ENCODE measurements at places on chromosomes 7 and 10.
A peak's percentile ranks its signal among the peaks of the same experiment; 100 is the strongest.

GRCh38 chr10:132828681-132829080 lies 42.7 kb upstream of the NKX6-2 start:
- DNase-seq = no peak

- no peak for DNase-seq
These were observed 157.7 kb downstream of the CHRM2 start for GRCh38 chr7:137026176-137026500.

DNA sequence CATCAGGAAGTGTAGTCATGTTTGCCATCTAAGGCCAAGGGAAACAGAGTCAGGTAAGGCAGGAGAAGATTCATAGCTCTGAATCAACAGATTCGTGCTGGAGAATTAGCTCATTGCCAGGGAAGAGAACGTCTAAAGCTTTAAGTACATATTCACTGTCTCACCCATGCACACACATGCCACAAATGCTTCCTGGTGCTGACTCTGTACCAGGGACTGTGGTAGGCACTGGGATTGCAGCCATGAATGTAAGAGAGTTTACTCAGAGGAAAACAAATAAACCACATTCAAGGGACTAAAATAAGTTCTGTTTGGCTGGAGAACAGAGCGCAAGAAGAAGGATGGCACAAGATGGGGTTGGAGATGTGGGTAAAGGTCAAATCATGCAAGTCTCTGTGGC lies 89.8 kb upstream of the HPS1 start:
- DNase-seq = no peak

DNA sequence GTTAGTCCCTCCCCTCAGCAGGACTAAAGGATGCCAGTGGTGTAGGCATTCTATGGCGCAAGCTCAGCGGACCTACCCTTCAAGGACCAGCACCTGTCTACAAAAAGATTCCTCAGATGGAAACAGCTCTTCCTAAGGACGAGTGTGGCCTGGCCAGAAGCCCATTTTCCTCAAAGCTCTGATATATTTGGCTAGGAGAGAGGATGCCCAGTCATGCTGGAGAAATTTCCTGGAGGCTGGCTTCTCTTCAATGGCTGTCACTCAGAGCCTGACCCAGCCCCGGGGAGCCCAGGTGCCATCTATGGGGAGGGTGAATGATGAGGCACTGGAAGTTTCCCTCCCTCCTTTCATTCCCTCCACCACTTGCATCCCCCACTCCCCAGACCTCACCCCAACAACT lies 111.5 kb downstream of the PLXNA4 start:
- no peak for DNase-seq

DNA sequence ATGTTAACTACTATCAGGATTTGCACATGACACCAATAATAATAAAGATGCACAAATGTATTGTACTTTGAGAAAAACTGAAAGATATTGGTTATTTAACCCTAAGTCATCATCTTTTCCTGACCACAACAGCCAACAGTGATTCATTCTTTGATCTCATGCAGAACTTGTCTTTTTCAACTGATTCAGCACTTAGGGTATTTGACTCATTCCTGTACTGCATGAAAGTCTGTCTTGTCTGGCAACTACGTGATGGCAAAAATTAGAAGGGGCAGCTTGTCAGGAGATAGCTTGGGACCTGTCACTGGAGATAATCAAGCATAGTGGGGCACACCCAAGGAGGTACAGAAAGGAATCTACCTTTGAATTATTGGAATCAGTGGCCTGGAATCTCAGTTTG lies 77.8 kb upstream of the LRRC17 start:
- DNase-seq = no peak

DNA sequence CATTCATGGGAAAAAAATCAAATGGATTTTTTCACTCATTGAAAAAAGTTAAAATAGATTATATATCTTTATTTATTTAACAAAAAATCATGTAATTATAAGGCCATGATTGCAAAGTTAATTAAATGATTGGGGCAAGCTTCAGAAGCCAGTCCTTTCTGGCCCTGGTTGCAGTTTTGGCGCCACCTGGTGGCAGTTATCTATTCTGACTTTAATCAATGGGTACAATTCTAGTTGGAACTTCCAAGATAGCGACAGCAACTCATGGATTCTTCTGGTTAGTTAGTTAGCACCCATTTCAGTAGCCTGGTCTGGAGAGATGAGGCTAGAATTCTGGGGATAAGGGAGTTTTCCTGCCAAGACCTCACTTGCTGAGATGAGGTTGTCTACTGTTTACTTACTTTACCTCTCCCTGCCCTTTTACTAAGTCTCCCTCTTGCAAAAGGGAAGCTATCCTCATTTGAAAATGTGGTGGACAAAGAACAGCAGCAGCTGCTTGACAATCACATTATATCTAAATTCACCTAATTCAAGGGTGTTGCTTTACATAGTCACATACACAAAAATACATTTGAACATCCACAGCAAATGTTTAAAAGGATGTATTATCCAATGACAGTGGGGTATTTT lies 42.3 kb downstream of the NOC3L start:
- DNase-seq = peak; percentile 89

DNA sequence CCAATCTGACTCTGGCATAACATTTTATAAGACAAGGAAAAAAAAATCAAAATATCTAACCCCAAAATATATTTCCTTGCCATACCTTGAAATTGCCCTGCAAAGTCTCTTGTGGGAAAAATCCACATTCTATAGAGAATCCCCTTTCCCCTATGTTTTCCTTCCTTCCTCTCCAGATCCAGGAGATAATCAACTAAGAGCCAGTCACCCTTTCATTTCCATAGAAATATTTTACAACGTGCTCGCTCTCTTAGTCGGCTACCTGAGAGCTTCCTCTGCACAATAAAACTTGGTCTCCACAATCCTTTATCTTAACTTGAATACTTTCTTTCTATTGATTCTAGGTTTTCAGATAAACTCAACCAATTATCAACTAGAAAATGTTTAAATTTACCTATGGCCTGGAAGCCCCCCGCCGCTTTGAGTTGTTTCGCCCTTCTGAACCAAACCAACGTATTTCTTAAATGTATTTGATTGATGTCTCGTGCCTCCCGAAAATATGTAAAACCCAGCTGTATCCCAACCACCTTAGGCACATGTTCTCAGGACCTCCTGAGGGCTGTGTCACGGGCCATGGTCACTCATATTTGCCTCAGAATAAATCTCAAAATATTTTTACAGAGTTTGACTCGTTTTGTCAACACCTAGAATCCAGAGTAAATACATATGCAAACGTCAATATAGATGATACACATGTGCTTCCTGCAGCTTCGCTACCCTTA lies 869 bp downstream of the PSAP start:
- DNase-seq = no peak

DNA sequence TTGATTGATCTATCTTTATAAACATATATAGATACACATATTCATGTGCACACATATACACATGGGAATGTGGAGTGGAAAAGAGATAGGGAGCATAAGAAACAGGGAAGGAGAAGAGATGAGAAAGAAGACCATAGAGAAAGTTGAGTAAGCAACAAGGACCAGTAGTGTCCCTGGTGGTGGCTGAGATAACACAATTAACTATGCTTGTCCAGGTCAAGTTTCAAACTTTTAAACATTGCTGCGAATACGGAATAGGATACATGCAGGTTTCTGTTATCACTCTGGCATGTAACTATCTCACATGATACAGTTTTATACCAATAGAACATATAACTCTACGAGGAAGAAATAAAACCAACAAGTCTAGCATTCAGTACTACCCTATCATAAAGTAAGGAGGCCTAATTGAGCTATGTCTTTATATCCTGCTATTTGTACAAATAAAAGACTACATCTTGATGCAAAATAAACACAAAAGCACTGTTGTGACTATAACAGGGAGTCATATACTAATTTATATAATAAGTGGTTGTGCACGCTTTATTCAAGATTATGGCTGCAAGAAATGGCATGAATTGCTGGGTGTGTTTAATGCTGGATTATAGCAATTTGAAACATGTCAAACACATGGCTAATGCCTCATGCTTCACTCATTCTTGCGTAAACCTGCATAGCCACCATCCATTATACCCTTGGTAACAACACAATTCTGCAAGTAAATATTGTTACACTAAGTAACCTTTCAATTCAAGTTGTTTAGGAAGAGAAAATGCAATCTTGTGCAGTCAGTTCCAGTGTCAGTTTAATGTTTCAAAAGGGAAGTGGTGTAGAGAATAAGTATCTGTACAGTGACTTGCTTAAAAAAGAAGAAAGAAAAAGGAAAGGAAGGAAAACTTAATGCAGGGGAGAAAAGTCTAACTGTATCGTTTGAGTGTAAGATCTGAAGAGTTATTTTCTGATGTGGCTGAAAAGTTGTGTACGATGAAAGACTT lies 8.2 kb downstream of the FOXP2 start:
- peak; percentile 34 for DNase-seq

- no peak for DNase-seq
These were observed 70.0 kb downstream of the CAMK1D start for GRCh38 chr10:12419262-12419847.

DNA sequence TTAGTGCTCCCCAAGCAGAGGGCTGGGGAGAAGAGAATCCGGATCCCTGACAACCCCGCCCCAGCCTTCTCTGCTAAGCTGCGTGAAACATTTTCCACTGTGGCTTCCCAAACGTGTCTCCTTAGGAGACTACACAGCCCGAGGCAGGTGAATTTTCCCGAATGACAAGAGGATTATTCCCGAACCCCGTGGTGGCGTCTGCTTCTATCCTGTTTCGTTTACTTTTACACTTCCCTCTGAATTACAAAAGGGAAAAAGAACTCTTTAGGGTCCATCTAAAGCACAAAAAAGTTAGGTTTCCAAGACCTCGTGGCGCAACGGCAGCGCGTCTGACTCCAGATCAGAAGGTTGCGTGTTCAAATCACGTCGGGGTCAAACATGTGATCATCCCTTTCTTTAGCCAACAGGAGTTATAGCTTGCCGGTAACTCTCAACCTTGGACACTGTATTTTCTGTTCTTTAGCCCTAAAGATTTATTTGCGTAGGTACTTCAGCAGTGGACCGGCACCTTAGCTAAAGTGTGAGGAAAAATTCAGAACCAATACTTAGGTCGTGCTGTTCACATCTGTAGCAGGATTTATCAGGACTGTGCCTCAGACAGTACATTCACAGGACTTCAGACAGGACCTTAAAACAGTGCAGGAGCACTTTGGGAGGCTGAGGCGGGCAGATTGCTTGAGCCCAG lies 3.2 kb upstream of the ZNF789 start:
- no peak for DNase-seq

DNA sequence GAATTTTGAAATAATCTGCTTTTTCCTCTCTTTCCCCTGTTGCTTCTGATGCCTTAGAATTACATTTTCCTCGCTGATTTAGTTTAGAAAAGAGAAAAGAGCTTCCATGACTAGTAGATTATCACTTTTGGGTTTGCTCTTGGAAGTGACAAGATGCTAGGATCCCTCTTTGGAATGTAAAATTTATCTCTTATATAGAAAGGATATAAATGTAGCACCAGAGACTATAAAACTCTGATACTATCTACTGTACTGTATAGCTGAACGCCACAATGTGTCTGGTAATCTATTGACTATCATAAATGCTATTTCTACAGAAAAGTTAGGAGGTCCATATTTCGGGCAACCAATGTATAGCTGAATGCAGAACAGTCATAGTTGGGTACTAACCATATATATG lies 1.1 kb upstream of the HDAC9 start:
- no peak for DNase-seq

- DNase-seq = no peak
These were observed 214.6 kb upstream of the ZNF32 start for GRCh38 chr10:43863270-43863669.

DNA sequence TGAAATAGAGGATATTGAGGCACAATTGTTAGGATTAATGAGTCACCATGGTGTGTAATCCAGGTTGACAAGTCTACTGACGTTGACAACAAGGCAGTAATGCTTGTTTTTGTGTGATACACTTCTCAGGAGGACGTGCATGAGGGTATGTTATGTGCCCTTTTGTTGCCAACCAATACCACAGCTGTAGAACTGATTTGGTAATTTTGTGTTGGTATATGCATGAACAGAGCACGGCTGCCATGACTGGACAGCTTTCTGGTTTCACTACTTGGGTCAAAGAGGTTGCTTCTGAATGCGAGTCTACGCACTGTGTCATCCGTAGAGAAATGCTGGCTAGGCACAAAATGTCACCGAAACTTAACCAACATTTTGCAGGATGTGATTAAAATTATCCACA lies 32.9 kb downstream of the PHTF2 start:
- DNase-seq = no peak

DNA sequence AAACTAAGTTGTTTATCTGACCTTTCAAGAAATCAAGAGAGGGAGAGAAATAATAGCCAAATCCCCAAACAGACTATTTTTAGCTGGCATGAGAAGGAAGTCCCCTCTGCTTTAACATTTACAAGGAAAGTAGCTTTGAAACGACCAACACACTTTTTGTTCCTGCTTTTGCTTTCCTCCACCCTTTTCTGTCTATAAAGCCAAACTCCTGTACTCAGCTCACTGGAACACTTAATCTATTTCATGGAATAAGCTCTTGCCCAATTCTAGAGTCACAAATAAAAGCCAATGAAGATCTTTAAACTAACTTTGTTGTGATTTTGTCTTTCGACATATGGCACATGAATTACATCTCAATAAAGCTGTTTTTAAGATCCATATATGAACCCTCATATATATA lies 86.8 kb upstream of the CCDC71L start:
- no peak for DNase-seq

DNA sequence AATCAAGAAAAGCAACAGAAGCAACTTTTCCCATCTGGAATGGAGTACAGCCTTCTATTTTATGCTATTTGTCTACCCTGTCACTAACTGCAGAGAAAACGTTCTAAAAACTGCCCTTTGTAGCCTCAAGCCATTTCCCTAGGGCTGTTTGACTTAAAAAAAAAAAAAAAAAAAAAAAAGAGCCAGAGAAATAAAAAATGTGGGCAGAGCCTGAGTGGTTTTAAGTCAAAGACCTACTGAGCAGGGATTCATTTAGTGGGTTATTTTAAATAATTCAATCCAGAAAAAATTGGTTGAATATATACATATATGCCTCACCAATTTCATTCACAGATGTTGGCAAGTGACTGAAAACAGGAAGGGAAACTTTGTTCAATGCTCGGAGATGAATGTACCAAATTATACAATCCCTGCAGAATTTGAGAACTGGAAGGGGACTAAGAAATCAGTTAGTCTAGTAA lies 75.2 kb downstream of the PPP1R3C start:
- DNase-seq = no peak

DNA sequence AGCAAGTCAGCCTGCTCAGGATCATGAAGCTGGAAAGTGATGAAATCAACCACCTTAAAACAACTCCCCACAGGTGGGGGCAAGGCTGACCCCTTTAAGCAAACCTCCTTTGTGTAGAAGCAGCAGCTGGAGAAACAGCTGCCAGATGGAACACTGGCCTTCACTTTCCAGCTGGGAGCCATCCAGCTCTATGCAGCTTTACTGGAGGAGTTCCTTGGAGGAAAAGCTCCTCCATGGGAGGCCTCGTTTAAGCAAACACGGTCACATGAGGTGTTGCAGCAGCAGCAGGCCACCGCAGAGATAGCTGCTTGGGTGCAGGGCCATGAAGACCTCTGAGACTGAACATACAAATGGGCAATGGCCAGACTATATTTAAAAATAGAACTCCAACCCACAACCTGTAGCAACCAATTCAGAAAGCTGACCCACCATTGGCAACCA lies 13.0 kb upstream of the DLG5 start:
- no peak for DNase-seq

GRCh38 chr7:83520726-83521125 lies 128.2 kb downstream of the SEMA3E start:
- no peak for DNase-seq

Data from Kasumi-1 (cell line).